ENCODE measurements at places on chromosomes 12 and 14.
A peak's percentile ranks its signal among the peaks of the same experiment; 100 is the strongest.

GRCh38 chr14:64645220-64645892 is 58.9 kb upstream of the PLEKHG3 start:
- no peak for DNase-seq

DNA sequence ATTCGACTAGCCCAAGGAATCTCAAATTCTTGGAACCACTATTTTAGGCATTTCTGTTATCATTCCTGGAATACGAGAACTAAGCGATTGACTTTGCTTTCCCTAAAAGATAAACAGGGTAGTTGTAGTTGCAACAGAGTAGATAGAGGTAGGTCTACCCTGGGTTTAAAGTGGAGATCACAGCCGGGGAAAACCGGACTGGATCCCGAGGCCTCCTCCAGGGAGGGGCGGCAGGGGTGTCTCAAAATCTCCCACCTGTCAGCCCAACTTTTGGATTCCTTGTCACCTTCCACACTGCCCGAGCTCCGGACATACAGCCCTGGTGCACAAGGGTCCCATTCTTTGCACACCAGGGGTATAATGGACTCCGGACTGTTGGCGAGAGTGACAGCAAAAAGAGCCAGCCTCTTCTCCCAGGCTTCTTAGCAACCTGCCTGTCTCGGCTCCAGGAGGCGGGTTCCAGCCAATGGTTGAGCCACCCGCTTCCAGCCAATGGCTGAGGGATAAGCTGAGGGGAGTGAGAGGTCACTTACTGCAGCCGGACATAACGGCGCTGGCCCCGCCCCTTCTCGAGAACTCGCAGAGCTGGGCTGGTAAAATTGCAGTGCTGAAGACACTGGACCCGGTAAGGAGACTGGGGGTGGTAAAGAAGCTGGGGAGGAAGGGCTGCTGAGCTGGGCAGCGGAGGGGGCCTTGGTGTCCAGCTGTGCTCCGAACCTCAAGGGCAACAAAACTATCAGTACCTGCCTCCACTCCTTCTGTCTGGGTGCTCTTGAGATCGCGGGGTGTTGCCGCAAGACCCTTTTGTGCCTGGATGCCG is at the start of gene SUOX:
SUOX (plus strand) TSS at position 562 of the 820 bp plus-strand sequence. CDS start 4,946 bp downstream, outside the sequence.
- peak; percentile 100 for DNase-seq

DNA sequence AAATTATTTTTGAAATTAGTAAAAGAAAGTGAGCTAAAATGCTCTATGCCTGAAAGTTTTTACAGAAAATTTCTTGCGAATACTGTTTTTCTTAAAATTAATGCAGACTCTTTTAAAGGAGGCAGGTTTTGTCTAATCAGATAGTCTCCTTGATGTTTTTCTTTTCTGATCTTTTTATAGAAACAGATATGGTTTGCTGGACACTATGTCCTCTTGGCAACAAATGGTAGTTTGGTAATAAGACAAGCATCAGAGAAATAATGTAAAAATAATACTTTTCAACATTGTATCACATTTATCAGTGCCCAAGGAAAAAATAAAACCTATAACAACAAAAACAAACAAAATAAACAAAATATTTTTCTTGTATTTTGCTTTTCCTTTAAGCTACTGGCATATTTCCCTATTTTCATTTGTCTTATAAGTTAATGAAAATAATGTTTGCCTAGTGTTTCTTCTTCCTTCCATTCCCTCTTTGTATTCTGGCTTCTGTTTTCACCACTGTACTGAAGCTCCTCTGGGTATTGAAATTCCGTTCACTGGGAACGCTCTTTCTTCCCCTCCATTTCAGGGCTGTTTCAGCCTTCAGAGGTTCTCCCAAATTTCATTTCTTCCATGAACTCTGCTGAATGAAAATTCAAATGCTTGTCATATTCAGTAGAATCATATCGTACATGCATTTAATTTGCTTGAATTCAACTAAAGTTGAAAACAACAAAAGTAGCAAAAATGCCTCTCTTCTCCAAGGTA is 115.3 kb downstream of the TRMT5 start:
- DNase-seq: no peak

- DNase-seq: no peak
Observed at GRCh38 chr12:87304406-87304805, 724.8 kb downstream of the C12orf50 start.

- DNase-seq: no peak
Observed at GRCh38 chr14:30295980-30296379, 263.0 kb upstream of the G2E3 start.

DNA sequence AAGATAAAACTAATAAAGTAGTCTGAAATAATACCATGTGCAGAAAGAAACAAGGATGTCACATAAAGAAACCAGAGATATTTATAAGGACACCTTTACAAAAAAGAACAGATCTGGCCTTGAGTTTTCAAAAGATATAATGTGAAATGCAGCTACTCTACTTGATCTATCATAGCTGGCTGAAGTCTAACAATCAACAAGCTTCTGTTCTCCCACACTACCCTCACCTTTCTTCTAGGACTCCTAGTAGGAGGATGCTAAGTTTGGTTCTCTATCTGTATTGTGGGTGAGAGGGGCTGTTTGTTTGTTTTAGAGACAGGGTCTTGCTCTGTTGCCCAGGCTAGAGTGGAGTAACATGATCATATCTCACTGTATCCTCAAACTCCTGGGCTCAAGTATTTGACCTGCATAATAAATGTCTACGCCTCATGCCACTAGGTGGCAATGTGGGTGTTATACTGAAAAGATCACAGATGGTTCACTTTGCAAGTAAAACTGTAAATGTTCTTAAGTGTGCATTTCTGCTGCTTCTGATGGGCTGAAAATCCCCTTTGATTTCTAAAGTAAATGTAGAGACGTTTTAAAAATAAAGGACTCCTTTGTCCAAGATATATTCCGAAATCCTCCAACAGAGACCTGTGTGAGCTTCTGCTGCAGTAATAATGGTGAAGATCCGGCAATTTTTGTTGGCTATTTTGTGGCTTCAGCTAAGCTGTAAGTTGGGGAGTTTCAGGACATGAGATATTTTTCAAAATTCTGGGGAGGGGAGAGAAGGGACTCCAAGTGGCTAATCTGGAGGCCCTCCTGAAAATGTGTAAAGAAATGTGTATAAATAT is 269.3 kb downstream of the DAD1 start:
- DNase-seq: peak; percentile 57

GRCh38 chr12:67747869-67748742 is 99.6 kb downstream of the DYRK2 start:
- DNase-seq: peak; percentile 77

DNA sequence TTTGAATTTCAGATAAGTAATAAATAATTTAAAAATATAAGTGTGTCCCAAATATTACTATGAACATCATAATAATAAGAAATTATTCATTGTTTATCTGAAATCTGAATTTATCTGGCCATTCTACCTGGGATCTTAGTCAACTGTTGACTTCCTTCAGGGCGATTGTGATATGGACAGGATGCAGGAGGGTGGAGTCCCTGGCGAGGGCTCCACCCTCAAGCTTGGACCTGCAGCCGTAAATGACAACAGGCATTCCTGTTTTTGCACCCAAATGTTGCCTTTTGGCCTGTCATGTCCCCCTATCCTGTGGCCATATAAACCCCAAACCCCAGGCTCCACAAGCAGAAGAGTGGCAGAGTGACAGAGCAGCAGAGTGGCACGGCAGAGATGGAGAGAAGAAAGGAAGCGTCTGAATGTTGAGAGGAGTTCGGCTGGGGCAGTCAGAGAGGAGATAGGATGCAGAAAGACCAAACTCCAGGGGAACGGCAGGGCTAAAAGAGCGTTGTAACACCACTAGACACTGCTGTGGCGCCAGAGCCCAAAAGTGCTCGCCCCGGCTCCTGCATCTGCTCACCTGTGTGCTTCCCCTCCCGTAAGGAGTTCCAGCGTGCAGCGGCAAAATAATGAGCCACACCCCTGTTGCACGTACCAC is 39.4 kb upstream of the FUT8 start:
- DNase-seq: no peak

- DNase-seq: no peak
Observed at GRCh38 chr12:4293299-4293965, 19.9 kb downstream of the CCND2 start.

DNA sequence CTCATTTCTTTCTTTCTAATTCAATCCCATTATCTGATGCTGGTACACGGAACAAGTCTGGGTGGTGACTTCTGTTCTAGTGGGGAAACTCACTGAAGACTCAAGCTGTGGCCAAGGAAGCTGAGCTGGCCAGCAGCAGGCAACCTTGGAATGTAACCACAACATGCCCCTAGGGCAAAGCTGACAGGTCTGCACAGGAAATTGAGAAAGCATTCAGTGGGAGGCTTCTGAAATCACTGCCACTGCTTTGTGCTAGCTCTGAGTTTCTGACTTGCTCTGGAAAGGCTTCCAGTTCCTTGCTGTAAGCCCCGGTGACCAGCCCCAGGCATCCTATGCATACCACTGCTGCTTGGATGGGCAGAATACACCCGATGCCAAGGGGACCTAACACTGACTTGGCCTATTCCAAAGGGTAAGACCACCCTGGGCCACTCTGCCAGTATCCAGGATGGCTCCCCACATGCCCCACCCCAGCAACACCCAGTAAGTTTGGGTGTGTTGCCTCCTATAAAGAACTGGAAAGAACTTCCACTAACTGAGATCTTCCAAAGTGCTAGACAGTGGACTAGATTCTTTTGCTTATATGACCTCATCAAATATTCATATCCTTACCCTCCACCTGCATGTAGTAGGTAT is 84.5 kb upstream of the CDKN3 start:
- DNase-seq: peak; percentile 72

DNA sequence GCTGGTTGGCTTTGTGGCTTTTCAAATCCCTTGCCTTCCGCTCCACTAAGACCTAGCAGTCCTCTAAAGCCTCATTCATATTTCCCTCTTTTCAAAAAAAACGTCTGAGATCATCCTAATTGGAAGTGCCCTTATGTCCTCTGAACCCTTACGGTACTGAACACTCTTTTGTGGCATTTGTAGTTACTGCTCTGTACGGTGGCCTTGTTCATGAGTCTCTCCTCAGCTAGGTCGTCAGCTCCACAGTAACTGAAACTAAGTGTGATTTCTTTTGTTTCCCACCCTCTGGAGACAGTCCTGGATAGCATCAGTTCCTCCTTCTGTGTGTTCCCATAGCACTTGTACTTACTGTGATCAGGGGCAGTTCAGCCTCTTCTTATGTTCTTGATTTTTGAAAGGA is 49.7 kb downstream of the DAAM1 start:
- no peak for DNase-seq
